ENCODE measurements at places on chromosomes 7 and 10. TPM values are rescaled to one million over a fixed set of nuclear protein-coding genes. Genes with fewer than 3 reads are reported as not detected.

DNA sequence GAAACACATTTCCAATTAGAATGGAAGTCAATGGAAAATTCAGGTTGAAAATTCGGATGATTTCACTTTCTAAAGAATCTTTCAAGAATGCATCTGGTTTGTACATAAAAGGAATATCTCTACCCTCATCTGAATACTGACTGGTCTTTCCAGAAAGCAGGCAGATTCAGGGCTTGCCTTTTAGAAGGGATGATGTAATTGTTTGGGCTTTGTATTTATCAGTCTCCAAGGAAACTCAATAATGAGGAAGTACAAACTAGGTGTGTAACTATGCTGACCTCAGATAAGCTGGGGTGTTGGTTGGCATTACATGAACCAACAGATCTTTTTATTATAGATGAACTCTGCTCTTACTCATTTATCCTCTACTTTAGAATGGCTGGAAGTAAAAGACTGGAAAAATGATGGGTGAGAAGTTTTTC is 24.1 kb downstream of the PDLIM1 start:
- H3K27me3 ChIP-seq = no peaks in the 10 kb centered on the region
- DNase-seq = peak; percentile 35
- peak overlapping the region; percentile 84 for H3K27ac ChIP-seq
- H3K4me1 ChIP-seq = peaks cover 5% of the 10 kb centered on the region
- peaks cover 32% of the 10 kb centered on the region for H3K36me3 ChIP-seq
- H3K4me3 ChIP-seq = no peak overlapping the region

GRCh38 chr7:4265676-4266075 is 416.4 kb upstream of the FOXK1 start:
- no peaks in the 10 kb centered on the region for H3K36me3 ChIP-seq
- H3K27me3 ChIP-seq = no peaks in the 10 kb centered on the region
- H3K4me3 ChIP-seq = no peak overlapping the region
- H3K27ac ChIP-seq = no peak overlapping the region
- no peaks in the 10 kb centered on the region for H3K4me1 ChIP-seq
- DNase-seq = no peak

DNA sequence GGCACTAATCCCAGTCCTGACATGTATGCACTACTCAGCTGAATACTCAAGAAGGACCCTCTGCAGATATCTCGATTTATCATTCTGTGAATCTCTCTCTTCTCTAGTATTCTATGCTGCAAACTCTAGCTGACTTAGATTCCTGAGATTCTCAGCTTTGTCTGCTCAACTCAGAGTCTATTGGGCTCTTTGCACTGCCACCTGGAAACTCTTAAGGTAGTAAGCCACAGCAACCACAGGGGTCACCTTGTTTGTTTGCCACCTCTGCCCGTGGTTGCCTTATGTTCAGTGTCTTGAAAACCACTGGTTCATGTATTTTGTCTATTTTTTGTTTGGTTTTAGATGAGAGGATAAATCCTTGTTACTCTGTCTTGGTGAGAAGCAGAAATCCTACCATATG is 72.9 kb downstream of the SP8 start:
- H3K27me3 ChIP-seq = no peaks in the 10 kb centered on the region
- no peak overlapping the region for H3K4me3 ChIP-seq
- H3K4me1 ChIP-seq = no peaks in the 10 kb centered on the region
- DNase-seq = no peak
- H3K36me3 ChIP-seq = no peaks in the 10 kb centered on the region

GRCh38 chr7:155224116-155224811 is 73.4 kb upstream of the INSIG1 start:
- no peaks in the 10 kb centered on the region for H3K4me1 ChIP-seq
- DNase-seq = no peak
- no peaks in the 10 kb centered on the region for H3K36me3 ChIP-seq
- H3K27me3 ChIP-seq = no peaks in the 10 kb centered on the region
- no peak overlapping the region for H3K4me3 ChIP-seq

DNA sequence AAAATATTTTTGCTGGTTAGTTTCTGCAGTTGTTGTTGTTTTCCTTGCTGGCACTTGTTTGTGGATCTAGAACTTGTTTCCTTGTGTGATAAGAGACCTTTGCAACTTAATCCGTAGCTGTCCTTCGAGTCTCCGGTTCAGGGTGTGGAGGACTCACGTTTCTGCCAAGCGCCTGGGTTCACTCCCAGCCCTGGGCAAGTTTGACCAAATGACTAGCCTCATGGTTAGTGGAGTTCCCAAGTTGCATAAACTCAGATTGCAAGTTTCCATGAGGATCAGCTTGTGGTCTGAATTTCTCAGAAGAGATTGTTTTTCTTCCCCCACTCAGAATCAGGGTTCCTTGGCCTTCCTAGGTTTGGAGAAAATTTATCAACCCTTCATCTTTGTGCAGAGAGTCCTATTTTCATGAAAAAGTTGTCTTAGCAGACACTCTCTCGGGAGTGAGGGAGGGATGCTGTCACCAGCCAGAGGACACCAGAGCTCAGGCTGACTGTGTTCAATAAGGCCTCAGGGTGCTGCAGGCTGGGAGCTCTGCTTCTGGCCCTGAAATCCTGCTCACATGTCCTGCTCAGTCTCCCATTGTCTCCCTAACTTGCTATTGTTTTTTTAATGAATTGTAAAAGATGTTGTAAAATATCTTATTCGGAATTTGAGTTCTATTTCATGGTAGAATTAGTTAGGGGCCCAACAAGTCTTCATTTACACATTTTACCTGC is 377.7 kb upstream of the KLF6 start:
- H3K36me3 ChIP-seq = no peaks in the 10 kb centered on the region
- H3K27ac ChIP-seq = no peak overlapping the region
- no peaks in the 10 kb centered on the region for H3K4me1 ChIP-seq

GRCh38 chr7:28586736-28587135 is 174.4 kb downstream of the CREB5 start:
- DNase-seq = peak; percentile 27
- H3K4me3 ChIP-seq = no peak overlapping the region
- H3K36me3 ChIP-seq = no peaks in the 10 kb centered on the region
- H3K27ac ChIP-seq = no peak overlapping the region

DNA sequence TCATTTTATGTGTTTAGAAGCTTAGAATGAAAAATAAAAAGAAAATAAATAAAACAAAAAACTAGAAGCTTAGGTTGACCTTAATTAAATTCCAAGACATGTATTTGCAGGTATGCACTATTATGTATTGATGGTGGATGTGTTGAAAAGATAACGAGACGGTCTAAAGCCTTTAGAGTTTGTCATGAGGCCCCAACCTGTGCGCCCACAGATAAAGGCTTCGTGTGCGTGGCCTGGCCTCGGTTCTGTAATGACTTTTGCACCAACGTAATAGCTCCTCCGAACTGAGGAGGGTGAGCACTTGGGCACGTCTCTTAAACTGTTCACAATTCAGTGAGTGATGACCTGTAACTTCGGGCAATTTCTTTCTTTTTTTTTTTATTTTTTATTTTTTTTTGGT is 43.7 kb upstream of the NCAPG2 start:
- no peak overlapping the region for H3K4me3 ChIP-seq
- peaks cover 87% of the 10 kb centered on the region for H3K36me3 ChIP-seq
- no peaks in the 10 kb centered on the region for H3K27me3 ChIP-seq
- no peak overlapping the region for H3K27ac ChIP-seq
- no peak for DNase-seq

DNA sequence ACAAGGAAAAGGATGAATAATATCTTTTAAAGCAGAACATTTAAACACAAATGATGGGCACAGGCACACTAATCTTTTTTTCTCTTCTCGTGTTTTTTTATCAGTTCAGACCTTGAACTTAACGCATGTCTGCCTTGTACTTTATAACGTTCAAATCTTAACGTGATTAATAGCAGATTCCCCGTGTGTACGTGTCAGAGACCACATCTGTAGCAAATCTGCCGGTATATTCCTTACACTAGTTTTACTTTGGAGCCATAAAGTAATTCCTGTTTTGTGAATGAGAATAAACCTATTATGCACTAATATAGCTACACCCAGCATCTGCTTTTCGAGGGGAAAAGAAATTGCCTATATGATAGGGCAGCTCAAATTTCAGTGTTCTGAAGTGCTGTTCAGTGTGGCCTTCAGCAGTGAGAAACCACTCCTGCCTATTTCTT is 166.0 kb upstream of the TCF7L2 start:
- no peaks in the 10 kb centered on the region for H3K36me3 ChIP-seq
- H3K4me1 ChIP-seq = no peaks in the 10 kb centered on the region
- H3K27me3 ChIP-seq = no peaks in the 10 kb centered on the region
- H3K27ac ChIP-seq = no peak overlapping the region

DNA sequence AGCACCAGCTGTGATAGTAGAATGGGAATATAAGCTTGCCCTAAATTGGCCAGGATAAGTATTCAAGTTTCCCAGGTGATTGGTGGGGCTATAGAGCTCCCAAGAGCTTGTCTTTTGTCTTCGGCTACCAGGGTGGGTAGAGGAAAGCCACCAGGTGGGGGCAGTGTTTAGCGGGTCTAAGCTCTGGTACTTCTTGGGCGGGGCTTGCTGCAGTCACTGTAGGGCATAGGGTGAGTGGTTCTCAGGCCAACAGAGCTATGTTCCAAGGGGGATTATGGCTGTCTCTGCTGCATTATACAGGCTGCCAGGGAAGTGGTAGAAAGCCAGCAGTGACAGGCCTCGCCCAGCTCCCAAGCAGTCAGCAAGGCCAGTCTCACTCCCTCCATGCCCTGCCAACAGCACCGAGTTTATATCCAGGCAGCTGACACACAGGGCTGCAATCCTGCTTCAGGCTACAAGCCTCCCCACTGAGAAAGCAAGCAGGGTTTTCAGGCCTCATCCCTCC is 110.7 kb downstream of the ZNF467 start:
- H3K4me1 ChIP-seq = no peaks in the 10 kb centered on the region
- no peak overlapping the region for H3K27ac ChIP-seq
- no peak overlapping the region for H3K4me3 ChIP-seq

- no peaks in the 10 kb centered on the region for H3K27me3 ChIP-seq
- 0 out of 2 replicates have a peak, but pooled peaks cover 2% of the 10 kb centered on the region for H3K36me3 ChIP-seq
- H3K27ac ChIP-seq = no peak overlapping the region
- no peak for DNase-seq
Observed at GRCh38 chr7:30813466-30813865, 42.2 kb downstream of the MINDY4 start.

GRCh38 chr7:137934941-137935883 is 66.7 kb downstream of the CREB3L2 start:
- no peak overlapping the region for H3K27ac ChIP-seq
- H3K27me3 ChIP-seq = no peaks in the 10 kb centered on the region
- peaks cover 36% of the 10 kb centered on the region for H3K4me1 ChIP-seq
- H3K36me3 ChIP-seq = no peaks in the 10 kb centered on the region
- DNase-seq = no peak
- H3K4me3 ChIP-seq = no peak overlapping the region

DNA sequence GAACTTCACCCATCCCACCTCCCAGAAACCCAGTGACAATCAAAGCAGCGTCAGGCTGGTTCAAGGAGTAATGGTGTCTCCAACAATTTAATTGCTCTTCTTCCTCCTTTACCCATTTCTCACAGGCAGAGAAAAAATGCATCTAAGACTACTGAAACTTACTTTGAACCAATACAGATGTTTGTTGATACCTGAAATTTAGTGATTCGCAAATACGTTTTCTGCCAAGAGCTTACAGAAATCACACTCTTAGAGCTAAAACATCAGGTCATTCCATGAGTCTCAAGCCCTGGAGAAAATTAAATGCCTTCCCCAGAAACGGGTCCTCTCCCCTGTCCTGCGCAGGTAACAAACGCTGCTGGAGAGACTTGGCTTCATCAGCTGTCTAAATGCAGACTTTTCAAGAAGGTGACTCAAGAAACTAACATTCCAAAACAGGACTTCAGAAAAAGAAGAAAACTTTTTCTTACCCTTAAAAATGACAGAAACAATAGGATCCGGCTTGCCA is 443 bp downstream of the MYOF start:
- no peaks in the 10 kb centered on the region for H3K36me3 ChIP-seq
- no peak for DNase-seq
- no peaks in the 10 kb centered on the region for H3K4me1 ChIP-seq
- H3K4me3 ChIP-seq = peak overlapping the region; percentile 59
- peak overlapping the region; percentile 78 for H3K27ac ChIP-seq

DNA sequence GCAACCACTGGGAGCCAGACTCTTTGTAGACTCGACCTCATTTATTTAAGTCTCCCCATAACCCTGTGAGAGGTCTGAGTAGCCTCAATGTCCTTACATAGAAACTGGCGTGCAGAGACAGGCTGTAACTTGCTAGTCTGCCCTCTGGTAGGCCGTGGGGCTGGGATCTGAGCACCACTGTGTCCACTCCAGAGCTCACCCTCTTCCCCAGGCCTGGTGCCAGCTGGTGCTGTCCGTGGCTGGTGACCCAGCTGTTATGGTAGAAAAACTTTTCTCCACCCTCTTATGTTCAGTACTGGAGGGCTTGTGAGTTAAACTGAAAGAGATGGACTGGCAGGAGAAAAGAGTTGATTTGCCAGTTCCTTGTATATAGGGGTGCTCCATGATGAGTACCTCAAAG is 41.9 kb downstream of the ADAMTS14 start:
- no peaks in the 10 kb centered on the region for H3K4me1 ChIP-seq
- no peaks in the 10 kb centered on the region for H3K36me3 ChIP-seq
- no peak overlapping the region for H3K27ac ChIP-seq
- no peak overlapping the region for H3K4me3 ChIP-seq
- no peaks in the 10 kb centered on the region for H3K27me3 ChIP-seq
- no peak for DNase-seq

- H3K4me3 ChIP-seq = no peak overlapping the region
- no peak for DNase-seq
- no peaks in the 10 kb centered on the region for H3K27me3 ChIP-seq
Observed at GRCh38 chr10:49292565-49293207, 6.3 kb upstream of the C10orf71 start.

DNA sequence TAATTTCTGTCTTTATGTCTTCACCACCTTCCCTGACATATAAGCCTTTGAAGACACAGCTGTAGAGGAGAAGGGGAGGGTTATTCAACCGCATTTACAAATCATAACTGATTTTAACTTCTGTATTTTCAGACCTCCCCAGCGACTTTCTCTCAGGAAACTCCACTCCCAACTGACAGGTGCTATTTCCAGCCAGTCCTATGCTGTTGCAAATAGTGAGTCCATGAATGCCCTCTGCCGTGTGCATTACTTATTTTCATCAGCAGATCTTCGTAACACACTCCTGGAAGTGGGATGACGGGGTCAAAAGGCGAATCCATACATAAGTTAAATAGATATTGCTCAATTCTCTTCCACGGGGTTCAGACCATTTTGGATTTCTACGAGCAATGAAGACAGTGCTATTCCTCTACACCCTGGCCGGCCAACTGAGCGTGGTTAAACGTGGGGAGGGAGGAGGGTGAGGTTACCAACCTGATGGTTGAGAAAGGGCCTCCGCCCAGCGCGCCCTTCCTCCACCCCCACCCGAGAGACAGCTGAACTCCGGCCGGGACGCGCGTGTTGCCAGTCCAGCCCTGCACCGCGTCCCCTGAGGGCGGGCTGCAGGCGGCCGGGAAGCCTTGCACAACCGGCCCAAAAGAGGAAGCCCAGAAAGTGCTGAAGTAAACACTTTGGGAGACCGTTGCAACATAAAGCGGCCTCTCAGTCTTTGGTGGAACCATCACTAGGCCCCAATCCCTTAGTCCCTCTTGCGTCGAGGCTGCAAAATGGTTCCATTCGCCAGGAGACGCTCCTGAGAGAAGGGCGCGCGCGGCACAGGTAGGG is at the start of gene APBB1IP:
APBB1IP (plus strand) TSS at position 705 of the 825 bp plus-strand sequence. CDS start 53,986 bp downstream, outside the sequence.
- no peak within 1 kb of the TSS for H3K27ac ChIP-seq
- H3K4me3 ChIP-seq = no peak within 1 kb of the TSS
- H3K36me3 ChIP-seq = no peaks in the 10 kb centered on the region
- H3K27me3 ChIP-seq = peaks cover 11% of the 10 kb centered on the region

The PDCD4 gene
- polyA plus RNA-seq = 23.3 TPM

The RELN gene
- 0.02 TPM for polyA plus RNA-seq

The LIPF gene
- 0.07 TPM for polyA plus RNA-seq

The PNLIPRP1 gene
- not detected for polyA plus RNA-seq

The ACTL6B gene
- polyA plus RNA-seq = 0.67 TPM

The KCP gene
- polyA plus RNA-seq = not detected

The ADAM12 gene
- 24.0 TPM for polyA plus RNA-seq

The SDK1 gene
- 1.2 TPM for polyA plus RNA-seq

The LRRTM3 gene
- polyA plus RNA-seq = not detected

The DAGLB gene
- polyA plus RNA-seq = 24.1 TPM

The BRAT1 gene
- 34.1 TPM for polyA plus RNA-seq

The H2BK1 gene
- polyA plus RNA-seq = not detected
